ENCODE measurements at places on chromosomes 1 and 21.

GRCh38 chr1:230310381-230311163, 115.6 kb downstream of the PGBD5 start:
- peak; percentile 52 for DNase-seq

DNA sequence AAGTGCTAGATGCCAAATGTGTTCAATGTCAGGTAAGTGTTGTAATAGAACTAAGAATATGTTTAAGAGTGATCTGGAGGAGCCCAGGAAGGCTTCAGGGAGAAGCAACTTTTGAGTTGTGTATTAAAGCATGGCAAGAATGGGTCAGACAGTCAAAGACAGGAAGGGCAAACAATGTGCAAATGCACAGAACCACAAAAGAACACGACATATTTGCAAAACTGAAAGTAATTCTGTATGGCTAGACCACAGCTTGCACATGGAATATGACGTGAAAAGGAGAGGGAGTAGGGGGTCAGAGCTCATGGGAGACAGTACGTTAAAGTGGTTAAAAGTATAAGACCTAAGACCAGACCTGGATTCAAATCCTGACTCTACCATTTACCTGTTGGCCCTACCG, 7.1 kb upstream of the SORT1 start:
- DNase-seq: no peak

DNA sequence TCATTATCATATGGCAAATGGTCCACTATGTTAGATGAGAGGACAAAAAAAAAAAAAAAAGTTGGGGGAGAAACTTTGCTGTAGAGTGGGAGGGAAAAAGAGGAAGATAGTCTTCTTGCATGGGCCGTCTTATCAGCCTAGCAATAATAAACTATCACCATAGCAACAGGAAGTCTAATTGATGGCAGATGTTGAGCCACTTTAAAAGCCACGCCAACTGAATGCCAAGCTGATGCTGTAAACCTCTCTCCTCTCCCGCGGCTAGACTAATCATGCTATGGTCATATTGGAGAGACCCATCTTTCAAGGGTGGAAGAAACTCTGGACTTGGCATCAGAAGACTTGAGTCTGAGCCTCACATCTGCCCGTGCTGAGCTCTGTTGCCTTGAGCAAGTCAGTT, 122.2 kb upstream of the HOOK1 start:
- peak; percentile 78 for DNase-seq

DNA sequence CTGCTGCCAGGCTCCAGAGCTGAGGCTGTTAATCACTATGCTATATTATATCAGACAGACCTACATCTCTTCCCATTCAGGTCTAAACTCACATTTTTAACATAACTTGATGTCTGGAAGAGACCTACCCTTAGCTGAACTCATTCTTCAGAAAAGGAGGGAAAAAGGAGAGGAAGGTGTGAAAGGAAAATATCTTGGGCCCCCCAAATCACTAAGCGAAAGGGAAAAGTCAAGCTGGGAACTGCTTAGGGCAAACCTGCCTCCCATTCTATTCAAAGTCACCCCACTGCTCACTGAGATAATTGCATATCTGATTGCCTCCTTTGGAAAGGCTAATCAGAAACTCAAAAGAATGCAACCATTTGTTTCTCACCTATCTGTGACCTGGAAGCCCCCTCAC, 222.2 kb downstream of the ASTN1 start:
- DNase-seq: no peak

- peak; percentile 21 for DNase-seq
Observed at GRCh38 chr1:44326821-44327465, 28.1 kb downstream of the ERI3 start.

DNA sequence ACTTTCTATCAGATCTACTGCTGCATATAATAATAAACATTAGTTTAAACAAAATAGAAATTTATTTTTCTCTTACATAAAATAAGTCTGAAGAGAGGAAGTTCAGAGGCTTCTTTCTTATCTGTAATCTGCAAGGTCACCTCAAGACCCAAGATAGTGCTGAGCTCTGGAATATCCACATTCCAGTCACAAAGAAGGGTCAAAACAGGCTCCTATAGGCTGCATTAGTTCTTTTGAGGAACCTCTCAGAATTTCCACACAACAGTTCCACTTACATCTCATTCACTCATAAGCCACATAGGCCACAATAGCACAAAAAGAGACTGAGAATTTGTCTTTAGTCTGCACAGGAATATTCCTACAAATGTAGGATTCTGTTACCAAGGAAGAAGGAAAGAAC, 15.4 kb downstream of the DYNLT5 start:
- DNase-seq: no peak

GRCh38 chr1:25737130-25737529, 62.9 kb upstream of the SELENON start:
- DNase-seq: no peak

GRCh38 chr21:14975136-14975919, 89.5 kb downstream of the NRIP1 start:
- no peak for DNase-seq

- DNase-seq: peak; percentile 71
Observed at GRCh38 chr1:174966008-174966572, 33.7 kb upstream of the CACYBP start.

GRCh38 chr1:222251847-222252246, 296.1 kb downstream of the HHIPL2 start:
- DNase-seq: no peak

Data from amniotic epithelial cell (primary cell).